ENCODE measurements at places on chromosomes 4 and X.
A peak's percentile ranks its signal among the peaks of the same experiment; 100 is the strongest.

DNA sequence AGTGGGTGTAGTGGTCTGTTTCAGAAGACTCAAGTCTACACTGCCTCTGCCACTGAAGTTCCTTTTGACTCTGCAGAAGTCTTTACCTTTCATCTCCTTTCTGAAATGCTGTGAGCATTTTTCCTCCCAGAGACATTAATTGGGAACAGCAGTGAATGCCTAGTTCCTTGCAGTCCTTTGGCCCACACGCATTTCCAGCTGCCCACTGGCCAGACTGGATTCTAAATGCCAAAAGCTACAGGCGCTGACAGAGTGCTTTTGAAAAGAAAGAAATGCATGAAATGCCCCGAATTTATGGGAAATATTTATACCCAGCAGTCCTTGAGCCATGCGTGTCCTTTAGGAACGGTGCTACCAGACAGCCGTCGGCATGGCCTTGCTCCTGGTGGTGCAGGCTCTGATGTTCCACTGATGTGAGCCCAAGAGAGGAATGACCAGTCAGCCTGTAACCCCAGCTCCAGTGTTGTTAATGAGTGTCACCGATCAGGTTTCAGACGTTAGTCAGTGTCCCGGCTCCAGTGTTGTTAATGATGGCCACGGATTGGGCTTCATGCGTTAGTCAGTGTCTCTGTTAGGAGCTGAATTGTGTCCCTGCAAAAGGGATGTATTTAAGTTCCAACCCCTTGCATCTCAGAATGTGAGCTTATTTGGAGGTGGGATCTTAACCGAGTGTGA is 132.6 kb downstream of the TBL1X start:
- no peak for DNase-seq

DNA sequence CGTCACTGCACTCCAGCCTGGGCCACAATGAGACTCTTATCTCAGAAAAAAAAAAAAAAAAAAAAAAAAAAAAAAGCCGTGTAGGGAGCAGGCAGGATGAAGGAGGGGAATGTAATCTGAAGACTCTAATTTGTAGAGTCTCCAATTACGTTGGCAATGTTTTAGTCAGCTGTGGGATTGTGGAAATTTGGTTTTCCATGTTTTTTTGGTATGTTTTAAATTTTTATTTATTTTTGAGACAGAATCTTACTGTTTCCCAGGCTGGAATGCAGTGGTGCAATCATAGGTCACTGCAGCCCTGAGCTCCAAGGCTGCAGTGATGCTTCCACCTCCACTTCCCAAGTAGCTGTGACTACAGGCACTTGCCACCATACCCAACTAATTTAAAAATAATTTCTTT is 56.5 kb downstream of the NSD2 start:
- peak; percentile 12 for DNase-seq

DNA sequence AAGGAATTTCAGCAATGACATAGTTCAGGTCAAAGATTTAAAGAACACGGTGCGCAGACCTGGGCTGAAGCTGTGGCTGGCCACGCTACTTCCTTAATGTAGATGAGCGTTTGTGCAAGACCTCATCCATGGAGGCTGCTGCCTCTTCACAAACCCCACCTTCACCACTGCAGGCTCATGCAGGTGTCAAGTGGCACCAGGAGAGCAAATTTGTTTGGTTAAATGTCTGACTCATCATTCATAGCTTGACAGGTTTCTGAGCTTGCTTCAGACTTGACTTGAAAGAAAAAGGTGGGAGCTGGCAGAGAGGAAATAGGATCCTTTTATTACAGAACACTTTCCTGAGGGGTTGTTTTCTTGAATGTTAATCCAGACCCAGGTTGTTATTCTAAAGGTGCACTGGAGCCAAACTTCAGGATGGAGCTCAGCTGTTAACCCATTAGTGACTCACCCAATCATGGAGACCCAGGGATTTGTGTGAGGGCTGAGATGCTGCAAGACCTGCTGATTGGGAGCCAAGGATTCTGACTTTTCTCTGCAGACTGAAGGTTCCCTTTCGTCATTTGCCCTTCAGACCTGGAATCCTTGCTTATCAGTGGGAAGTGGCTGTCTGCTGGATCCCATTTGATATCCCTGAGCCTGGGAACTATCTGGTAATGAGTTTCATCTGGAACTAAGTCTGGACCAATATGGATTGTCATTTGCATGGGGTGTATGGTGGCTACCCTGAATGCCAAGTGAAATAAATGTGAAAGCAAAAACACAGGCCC is 315.3 kb downstream of the PTTG2 start:
- DNase-seq: no peak

- no peak for DNase-seq
These were observed 41.9 kb downstream of the FBXW7 start for GRCh38 chr4:152494020-152494419.

- peak; percentile 43 for DNase-seq
These were observed 37.2 kb downstream of the EDNRA start for GRCh38 chr4:147518086-147518485.

DNA sequence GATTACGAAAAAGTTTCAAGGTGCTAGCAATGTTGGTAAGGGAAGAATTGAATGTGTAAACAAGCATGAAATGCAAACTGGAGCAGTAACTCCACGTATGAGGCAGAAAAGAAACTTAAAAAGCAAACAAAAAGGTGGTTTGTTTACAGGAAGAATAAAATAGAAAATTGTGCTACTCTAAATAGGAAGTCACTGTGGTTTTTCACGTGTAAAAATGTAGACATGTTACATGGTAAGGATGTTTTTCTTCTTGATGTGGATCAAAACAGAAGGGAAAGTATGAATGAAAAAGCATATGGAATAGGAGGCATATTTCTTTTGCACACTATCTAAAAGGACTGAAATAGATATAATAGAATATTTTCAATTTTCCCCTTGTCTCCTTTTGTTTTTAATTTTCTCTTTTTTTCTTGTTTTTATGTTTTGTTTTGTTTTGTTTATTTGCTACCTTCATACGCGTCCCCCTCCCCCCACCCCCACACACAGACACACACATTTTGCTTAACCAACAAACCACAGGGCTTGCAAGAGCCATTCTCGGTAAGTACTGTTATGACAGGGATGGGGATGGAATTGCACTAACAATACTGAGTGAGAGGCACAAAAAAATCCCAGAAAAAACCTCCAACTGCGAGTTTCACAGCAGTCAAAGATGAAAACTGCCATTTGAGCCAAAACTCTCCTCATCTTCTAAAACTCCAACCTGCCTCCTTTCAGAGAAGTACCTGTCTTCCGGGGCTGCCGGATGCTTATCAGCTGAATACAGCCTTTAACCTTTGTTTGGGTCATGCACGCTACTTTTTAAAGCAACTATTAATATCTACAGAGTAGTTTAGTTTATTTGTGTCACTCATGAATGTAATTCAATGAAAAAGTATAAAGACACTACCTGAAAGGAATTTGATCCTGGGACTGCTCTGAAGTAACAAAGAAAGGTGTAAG is 135.8 kb downstream of the IL15 start:
- no peak for DNase-seq

DNA sequence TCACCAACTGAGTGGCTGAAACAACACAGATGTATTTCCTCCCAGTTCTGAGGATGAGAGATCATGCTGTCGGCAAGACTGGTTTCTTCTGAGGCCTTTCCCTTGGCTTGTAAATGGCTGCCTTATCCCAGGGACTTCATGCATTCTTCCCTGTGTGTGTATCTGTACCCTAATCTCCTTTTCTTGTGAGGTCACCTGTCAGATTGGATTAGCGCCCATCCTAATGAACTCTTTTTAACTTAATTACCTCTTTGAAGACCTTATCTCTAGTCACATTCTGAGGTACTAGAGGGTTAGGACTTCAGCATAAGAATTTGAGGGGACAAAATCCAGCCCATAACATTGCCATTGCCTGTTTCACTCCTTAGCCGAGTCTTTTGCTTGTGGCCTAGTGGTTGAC is 59.5 kb upstream of the TMEM150C start:
- no peak for DNase-seq

- DNase-seq: peak; percentile 4
These were observed 243.5 kb upstream of the KCNIP4 start for GRCh38 chr4:22192084-22192511.

DNA sequence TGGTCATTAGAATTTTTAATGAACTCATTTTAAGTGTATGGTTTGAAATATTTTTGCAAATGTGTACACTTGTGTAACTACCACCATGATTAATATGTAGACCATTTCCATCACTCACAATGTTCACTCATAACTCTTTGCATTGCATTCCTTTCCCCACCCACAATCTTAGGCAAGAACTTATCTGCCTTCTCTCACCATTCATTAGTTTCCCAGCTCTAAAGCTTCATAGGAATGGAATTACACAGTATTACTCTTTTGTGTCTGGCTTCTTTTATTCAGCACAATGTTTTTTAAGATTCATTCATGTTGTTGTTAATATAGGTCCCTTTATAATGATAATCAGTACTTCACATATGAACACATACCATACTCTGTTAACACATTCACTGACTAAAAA is 106.1 kb downstream of the ARAP2 start:
- no peak for DNase-seq

- DNase-seq: no peak
These were observed 16.3 kb downstream of the SPRY1 start for GRCh38 chr4:123412700-123413512.

GRCh38 chr4:169102026-169102425 is 92.0 kb upstream of the CBR4 start:
- no peak for DNase-seq

DNA sequence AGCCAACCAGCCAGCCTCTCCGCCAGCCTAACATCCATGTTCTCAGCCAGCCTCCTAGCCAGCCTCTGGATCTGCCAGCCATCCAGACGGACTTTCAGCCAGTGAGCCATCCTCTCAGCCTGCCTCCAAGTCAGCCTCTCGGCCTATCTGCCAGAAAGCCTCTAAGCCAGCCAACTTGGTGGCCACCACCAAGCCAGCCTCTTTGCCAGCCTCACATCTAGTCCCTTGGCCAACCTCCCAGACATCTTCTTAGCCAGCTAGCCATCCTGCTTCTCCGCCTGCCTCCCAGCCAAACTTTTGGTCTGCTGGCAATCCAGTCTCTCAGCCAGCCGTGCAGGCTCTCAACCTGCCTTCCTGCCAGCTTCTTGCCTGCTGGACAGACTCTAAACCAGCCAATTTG is 16.4 kb upstream of the ARAP2 start:
- no peak for DNase-seq

GRCh38 chrX:54447461-54447860 is 7.3 kb downstream of the TSR2 start:
- DNase-seq: no peak

- DNase-seq: no peak
These were observed 63.2 kb downstream of the JAKMIP1 start for GRCh38 chr4:6137027-6137746.

DNA sequence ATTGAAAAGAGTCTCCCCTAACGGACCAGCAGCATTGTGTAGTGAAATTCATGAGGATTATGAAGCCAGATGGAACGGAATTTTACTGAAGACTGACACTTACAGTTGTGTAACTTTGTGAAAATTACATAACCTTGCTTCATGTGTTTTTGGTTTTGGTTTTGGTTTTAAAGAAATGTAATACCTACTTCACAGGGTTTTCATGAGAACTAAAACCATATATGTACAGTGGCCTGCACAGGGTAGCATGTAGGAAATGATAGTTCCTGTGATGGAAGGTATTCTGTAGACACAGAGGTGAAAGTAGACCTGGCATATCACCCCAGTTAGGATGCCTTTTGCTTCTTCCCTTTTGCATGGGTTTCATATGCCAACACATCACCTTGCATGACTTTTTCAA is 247.0 kb downstream of the BANK1 start:
- no peak for DNase-seq

DNA sequence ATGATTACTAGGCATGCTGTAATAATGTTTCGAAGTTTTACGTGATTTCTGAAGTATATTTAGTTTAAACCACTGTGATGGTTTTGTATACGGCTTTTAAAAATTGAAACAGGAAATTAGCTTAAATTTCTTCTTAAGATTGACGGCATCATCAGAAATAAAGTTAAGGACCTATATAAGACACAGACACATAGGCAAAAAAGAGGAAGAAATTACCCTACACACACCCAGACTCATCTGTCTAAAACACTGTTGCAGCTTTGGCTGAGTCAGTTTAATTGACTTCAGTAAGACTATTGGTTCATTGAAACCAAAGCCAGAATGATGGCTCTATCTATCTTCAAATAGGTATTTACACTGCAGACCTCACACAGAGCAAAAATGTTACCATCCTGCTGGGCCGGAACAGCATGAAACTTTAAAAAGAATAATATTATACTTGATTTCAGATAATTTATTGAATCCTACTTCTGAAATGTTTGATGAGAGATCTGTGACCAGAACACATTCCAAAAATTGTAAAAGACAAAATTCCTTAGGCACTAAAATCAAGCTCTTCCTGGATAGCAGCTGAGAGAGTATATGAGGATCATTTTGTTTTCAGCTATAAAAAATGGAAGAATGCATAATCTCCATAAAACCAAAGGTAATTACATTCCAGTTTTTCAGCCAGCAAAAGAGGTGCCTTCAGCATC is 4.5 kb downstream of the HHIP start:
- no peak for DNase-seq

- no peak for DNase-seq
These were observed 8.0 kb downstream of the SUPT20HL2 start for GRCh38 chrX:24305905-24306304.

- no peak for DNase-seq
These were observed 128.6 kb upstream of the MAP9 start for GRCh38 chr4:155505321-155505720.

- DNase-seq: peak; percentile 49
These were observed 6.3 kb downstream of the MEPE start for GRCh38 chr4:87838890-87839591.

GRCh38 chr4:61918987-61919386 is 718.9 kb downstream of the ADGRL3 start:
- no peak for DNase-seq

- no peak for DNase-seq
These were observed 17.5 kb downstream of the SH3BP2 start for GRCh38 chr4:2810388-2810787.

DNA sequence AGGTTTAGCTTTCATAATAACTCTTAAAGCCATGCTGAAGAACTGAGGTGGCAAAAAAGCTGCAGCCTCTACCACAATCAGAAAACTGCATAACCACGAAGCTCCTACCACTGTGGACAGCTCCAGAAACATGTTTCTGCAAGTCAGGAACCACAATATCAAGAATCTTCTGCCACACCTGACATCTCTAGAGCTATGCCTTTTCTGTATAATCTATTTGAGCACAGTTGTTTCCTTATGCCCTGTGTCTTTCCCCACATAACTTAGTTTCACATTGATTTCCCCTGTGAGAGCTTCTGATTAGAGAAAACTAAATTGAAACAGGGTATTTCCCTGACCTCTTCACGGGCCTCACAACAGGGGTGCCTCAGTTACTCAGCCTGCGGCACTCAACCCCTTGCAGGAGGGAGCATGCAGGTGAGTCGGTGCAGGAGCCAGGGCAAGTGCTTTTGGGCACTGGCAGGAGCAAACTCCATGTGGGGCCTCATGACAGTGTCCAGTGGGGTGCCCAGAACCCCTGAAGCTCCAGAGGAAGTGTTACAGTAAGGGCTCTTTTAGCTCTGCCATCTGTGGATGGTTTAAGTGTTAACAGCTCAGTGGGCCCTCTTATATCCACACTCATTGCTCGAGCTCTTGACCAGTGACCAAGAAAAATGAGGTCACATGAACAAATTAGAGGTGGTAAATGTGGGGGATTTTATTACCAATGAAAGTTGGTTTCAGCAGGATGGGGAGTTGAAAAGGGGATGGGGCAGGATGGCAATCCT is 132.8 kb upstream of the BMP3 start:
- DNase-seq: no peak
